Pulmonary artery endothelial cell (primary cell): ENCODE measurements at places on chromosomes 5 and 9.

DNA sequence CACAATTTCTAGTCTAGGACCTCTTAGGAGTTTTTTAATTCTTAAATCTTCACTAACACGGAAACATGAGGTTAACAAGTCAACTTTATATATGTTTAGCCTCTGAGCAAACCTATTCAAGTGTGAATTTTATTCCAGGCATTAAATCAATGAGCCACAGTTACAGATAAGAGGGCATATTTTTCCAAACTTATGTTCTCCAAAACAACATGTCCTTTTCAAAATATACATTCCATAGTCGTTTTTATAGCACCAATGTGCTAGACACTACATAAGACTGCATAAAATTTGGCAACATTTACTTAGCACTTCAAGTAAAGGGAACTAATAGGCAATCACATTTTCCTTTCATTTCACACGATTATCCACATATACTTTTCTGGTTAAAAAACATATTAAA lies 6.5 kb downstream of the TMEM245 start:
- DNase-seq = no peak

DNA sequence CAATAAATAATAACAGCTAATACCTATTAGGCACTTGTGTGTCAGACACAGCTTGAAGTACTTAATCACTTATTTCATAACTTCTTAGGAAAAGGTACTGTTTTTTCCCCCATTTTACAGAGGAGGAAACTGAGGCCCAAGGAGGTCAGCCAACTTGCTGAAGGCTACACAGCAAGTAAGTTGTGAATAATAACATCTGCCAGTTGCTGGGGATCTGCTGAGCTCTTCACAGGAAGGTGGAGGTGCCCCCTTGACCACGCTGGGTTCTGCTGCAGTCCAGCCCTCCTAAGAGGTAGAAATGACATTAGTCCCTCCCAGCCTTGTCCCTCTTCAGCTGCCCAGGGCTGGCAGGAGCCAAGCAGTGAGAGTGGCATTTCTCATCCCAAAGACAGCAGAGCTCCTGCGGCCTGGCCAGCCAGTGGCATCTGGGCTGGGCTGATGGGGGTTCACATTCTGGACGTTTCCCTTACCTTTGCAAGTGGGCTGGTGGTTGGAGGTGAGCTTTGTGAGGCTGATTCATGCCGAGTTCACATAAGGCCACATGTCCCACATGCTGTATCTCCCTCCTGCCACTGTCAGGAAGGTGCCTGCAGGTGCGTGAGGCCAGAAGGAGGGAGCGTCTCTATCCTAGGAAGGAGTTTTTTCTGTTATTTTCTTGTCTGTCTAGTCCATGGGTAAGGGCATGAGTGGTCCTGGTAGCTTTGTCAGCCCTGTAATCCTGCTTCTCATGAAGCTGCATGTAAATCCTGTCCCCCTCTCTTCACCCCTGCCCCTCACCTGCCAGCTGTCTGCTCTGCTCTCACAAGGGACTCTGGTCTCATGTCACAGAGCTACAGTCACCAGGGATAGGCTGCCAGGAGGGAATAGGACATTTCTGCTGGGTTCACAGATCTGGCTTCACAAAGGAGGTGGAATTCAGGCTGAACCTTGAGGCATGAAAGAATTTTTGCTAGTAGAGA lies 171.7 kb downstream of the MACROH2A1 start:
- no peak for DNase-seq

DNA sequence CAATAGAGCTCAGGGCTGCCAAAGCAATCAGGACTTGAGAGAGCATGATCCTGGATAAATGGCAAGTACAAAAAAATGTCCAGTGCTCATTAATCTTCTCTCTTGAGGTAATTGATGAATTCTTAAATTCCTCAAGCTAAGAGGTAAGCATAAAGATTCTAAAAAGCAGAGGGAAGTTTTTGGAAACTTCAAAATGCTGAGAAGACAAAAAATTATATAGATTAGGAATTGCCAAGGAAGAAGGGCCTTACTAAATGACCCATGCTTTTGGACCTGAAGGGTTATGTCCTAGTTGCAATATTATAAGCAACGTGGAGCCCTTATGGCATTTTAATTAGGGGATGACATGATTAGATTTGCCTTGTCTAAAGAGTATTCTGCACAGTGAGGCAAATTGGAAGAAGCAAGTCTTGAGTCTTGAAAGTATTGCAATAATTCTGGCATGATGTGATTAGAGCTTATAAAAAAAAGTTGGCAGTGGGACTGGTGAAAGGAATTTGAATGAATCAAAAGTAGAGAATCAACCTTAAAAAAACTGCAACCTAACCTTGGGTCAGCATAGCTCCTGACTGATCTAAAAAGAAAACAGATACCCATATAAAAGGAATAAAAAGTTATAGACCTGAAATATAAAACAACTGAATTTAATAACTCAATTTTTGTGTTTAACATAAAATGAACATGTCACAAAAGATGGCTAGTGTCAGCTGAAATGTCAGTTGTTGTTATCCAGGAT lies 323.8 kb upstream of the ARRDC3 start:
- DNase-seq = no peak

- DNase-seq = no peak
Observed at GRCh38 chr9:124480621-124480981, 26.6 kb downstream of the NR5A1 start.

DNA sequence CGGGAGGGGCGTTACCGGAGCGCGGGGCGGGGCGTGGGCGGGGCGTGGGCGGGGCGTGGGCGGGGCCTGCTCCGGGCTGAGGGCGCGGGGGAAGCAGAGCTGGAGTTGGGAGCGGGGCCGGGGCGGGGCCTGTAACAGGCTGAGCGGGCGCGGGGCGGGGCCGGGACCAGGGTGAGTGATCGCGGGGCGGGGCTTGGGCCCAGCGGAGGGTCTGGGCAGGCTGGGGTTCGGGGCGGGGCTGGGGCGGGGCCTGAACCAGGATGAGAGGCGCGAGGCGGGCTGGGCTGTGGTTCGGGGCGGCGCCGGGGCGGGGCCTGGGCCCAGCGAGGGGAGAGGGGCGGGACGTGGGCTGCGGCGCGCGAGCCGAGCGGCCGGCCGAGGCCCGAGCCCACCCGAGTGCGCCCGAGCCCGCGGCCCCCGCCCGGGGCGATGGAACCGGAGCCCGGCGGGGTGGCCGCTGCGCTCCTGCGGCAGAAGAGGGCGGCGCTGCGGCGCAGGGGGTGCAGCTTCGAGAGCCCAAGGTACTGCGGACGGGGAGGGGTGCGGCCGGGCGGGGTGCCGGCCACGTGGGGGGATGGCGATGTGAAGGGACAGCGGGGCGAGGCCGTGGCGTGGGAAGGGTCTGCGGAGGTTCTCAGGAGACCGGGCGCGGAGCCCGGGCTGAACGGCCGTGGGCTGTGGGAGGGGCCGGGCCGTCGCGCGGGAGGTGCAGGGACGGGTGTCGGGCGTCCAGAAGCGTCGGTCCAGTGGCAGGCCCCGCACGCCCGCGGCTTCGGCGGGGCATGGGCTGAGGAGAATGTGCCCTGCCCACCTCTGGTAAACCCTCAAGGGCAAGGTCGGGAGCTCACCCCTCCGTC lies 39.5 kb upstream of the GARNL3 start:
- DNase-seq = peak; percentile 50

DNA sequence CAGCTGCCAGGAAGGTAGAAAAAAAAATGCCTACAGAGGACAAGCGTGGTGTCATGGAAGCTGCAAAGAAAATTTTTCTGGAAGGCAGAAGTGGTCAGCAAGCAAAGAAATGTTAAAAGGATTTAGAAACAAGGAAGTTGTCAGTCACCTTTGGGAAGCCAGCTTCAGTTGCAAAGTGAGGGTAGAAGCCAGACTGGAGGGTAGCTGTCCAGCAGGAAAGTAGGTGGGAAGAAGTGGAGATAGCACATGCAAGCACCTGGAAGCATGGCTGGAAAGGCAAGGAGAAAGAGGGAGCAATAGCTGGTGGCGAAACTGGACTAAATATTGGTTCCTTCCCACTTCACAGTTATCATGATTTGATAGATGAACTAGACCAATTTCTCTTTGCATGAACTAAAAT lies 54.3 kb downstream of the ADRB2 start:
- no peak for DNase-seq

DNA sequence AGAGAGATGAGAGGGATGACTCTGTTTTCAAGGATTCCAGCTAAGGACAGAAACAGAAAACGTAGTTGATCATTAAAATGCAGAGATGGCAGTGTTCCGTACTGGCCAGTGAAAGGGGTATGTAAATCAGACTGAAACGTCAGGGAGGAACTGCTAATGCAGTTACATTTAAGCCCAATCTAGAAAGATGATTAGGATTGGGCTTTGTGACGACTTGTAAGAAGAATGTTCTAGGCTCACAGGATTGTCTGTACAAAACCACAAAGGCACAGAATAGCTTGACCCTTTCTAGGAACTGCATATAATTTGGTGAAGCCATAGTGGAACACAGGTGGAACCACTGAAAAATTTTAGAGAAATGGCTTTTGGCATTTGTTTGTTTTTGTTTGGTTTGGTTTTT lies 55.6 kb upstream of the TESK1 start:
- no peak for DNase-seq

GRCh38 chr5:172178991-172179989 lies 8.7 kb downstream of the STK10 start:
- no peak for DNase-seq

DNA sequence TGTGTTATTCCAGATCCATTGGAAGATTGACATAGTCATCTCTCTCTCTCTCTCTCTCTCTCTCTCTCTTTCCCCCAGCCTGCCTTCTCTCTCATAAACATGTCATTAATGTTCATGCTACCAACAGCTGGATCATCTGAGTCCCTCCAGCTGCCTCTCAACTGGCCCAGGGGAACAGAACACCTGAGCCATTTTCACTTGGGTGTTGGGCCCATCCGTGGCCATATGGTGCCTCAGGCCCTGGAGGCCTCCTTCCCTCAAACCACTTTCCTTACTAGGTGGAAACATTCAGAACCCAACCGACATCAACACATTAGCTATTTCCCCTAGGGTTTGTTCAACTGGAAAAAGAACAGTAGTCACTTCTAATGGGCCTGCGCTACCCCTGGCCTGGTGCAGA lies 196.2 kb downstream of the FRMD3 start:
- no peak for DNase-seq

- DNase-seq = no peak
Observed at GRCh38 chr5:172834415-172835289, 601 bp downstream of the ERGIC1 start.

GRCh38 chr9:89780959-89781358 lies 176.1 kb downstream of the GADD45G start:
- no peak for DNase-seq

DNA sequence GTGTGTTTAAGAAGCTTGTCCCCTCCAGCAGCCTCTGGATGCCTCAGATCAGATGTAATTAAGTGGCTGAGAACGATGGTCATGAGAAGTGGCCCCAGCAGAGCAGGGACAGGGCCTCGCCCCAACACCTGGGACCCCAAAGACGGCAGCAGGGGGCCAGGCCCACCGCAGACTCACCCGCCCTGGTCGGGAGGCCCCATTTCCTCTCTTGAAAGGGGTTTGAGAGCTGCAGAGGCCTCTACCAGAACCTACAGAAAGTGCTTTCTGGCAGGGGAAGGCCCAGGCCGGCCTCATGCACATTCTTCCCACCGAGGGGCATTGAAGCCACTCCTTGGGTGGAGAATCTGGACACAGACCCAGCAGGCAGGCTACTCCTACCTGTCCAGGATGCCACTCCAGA lies 85.2 kb upstream of the FCN2 start:
- no peak for DNase-seq

- DNase-seq = no peak
Observed at GRCh38 chr9:18343784-18344183, 130.2 kb upstream of the ADAMTSL1 start.

- DNase-seq = no peak
Observed at GRCh38 chr5:35904443-35905132, 33.8 kb downstream of the CAPSL start.

GRCh38 chr5:73265641-73266040 lies 92.6 kb downstream of the TMEM174 start:
- DNase-seq = no peak

GRCh38 chr5:121182788-121183490 lies 668.7 kb upstream of the FTMT start:
- no peak for DNase-seq

DNA sequence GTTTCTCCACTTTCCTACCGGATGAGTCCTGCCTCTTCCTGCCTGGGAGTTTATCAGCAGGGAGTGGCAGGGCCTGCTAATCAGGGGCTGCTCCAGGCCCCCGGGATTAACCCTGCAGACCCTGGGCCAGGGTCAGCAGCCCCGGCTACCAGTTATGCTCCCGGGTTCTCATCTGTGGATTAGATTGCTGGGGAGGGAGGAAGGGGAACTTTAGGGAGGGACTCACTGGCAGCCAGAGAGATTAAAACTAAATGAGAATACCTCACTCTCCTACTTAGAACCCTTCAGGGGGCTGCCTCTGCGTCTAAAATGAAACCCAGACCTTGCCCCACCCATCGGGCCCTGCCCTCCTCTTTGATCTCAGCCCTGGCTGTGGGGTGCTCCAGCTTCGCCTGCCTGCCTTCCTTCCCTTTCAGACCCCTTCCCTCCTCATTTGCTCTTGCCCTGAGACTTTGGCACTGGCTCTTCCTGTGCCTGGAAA lies 130.5 kb upstream of the HAND1 start:
- DNase-seq = no peak

DNA sequence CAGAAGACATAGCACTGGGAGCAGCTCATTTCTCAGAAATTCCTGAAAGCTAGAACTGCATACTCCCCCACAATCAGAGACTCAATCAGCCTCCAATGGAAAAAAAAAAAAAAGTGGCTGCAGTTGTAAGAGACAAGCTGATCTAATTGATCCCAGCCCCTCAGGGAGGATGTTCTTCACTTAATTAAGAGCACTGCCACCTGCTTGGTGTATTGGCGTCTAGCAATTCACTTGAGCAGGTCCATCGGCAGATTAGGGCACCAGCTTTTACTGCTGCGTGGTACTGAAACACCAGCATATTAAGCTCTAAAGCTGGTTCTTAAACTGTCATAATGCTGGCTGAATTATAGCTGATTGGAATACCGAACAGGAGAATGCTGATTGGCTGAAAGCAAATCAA lies 1890.1 kb upstream of the WWC1 start:
- DNase-seq = no peak

DNA sequence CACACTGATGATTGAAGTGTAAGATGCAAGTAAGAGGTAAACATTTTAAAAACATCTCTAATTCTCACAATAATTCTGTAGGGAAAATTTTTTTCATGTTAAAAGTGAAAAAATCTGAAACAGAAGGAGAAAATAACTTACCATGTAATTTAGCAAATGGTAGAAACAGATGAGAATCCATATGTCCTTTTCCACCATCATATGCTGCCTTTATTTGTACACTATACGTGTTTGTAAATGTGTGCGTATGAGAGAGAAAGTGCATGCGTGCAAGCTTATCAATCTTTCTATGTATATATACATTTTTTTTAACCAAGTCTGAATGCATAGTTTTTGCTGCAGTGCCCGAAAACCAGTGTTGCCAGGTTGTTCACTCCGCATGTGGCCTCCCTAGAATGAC lies 186.7 kb downstream of the IZUMO3 start:
- no peak for DNase-seq

DNA sequence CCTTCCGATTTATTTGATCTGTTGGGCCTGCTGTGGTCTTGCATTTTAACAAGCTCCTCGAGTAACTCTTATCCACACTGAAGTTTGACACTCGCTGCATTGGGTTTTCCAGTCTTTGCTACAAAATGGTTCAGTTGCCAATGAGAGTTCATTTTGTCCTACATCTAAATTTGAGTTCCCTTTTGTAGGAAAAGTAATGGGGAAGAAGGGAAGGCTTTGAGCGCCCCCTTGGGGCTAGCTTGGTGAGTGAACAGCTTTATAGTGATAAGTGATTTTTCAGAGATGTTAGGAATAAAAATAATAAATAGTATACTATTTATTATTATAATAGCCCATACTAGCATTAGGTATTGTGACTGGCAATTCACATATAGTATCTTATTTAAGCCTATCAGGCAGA lies 89.9 kb upstream of the GNAQ start:
- DNase-seq = peak; percentile 22

GRCh38 chr5:171999877-172000276 lies 6.6 kb downstream of the FBXW11 start:
- DNase-seq = no peak
